ENCODE measurements at places on chromosomes 12 and 14.

DNA sequence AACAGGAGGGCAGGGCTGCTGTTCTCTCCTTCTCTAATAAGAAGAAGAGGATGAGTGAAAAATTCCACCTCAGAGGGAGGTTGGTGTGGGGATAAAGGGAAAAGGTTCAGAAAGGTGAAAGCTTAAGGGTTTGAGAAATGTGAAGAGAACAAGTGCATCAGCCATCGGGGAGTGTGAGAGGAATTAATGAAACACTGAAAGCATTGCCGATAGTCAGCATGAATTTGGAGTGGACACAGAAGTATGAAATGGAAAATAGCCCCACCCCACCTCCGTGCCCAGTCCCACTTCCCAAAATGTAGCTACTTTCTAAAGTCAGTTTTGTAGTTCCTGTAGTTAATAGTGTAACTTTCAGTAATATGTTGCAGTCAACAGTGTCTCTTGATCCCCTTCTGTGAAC is 33.4 kb downstream of the DIP2B start:
- no peak for DNase-seq

GRCh38 chr12:85466890-85467289 is 186.9 kb downstream of the ALX1 start:
- DNase-seq = no peak

DNA sequence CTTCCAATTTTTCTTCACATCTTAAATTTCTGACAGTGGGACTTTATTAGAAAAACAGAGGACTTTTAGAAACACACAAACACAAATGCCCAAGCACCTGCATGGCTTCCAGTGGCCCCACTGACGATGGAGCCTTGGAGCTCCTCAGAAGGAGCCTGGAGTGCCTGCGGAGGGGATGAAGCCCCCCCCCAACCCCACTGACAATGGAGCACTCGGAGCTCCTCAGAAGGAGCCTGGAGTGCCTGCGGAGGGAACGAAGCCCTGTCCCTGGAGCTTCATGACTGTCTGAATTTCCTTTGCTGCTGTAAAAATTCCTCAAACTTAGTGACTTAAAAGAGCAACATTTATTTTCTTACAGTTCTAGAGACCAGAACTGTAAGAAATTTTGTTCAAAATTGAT is 80.1 kb upstream of the VRK1 start:
- DNase-seq = no peak

DNA sequence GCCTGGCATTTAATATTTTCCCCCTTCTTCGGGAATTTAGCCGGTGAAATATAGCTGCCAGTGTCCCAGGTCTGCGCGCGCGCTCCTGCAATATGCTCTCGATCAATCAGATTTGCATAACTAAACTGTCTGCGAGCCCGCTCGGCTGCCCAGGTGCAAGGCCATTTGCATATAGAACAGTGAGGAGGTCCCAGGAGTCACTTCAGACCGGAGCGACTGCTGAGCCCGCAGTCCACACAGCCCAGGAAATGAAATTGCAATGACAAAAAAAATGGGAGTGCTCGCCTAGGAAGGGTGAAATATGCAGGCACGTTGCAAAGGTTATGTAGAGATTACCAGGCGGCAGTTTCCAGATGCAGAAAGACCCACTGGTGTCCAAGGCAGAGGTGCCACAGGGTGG is 228.5 kb downstream of the VRK1 start:
- no peak for DNase-seq

DNA sequence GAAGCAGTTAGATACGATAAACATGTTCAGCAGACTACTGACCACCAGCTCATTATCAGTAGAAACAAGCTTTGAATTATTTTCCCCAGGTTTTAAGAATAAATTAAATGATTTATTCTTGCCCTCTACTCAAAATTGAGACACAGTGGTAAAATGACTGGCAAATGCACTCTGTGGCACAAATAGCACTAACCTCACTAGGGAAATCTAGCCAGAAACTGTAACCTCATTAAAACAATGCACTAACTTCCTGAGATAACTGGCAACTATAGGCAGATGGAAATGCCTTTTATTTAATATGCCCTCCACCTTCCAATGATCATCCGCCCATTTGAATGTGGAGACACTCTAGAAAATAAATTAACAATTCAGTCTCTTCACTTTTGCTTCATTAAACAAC is 33.2 kb downstream of the CPNE8 start:
- no peak for DNase-seq

- DNase-seq = peak; percentile 69
Observed at GRCh38 chr12:45726603-45727300, 2.8 kb upstream of the ARID2 start.

- no peak for DNase-seq
Observed at GRCh38 chr14:55316564-55316963, 45.3 kb downstream of the FBXO34 start.
